NCI-H1092 (cell line): ENCODE measurements at places on chromosomes 1 and 21.

DNA sequence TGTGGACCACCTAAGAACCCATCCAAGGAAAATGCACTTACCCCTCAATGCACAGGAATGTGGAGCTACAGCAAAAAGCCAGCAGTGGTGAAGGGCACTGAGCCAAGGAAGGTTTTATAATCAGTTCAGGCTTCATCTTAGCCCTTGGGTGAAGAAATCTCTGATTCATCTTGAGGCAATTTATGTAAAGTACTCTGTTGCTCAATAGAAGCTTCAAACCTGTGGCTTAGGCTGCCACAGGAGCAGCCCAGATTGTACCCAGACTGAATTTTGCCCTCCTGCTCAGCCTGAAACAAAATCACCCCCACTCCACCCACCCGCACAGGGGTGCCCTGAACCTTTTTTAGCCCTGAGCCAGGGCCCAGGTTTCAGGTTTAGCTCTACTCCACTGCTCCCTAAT is at the start of gene S100A12:
S100A12 (minus strand) TSS at position 111 of the 400 bp plus-strand sequence. CDS start 1,029 bp downstream, outside the sequence.
- no peak for DNase-seq

GRCh38 chr21:43917515-43918384 is 52.7 kb downstream of the AGPAT3 start:
- no peak for DNase-seq

DNA sequence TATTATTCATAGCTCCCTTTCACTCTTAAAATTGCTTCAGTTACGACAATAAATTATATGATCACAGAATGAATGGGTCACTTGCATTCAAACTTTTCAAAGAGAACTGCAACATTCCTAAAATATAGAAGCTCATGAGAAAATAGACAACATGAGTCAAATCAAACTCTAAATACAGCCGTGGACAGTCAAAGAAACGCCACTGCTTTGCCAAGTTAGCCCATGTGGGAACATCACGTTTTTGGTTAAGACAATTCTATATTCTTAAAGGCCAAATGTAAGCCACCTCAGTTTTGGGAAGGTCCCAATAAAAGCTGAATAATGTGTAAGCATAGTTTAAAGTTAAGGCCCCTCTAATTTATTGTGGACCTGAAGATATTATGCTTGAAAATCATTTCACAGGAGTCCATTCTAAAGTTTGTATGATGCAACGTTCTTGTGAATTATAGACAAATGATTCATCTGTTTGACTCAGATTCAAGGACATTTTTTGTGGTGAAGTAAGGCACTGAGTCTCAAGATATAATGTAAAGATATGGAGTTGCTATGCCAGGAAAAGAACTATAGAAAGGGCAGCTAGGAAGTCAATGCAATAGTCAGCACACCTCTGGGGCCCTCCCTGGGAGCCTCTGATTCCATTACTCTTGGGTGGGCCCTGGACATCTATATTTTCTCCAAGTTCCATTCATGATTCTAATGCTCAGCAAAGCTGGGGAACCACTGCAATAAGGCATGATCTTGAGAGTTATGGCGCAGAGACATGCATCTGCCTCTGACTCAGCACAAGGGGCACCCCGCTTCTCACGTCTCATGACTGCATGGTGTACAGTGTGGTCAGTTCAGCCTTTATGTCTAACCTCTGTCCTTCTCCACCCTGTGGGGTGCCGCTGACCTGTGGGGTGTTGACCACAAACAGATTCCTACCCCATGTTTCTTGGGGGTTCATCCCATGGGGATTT is 33.9 kb downstream of the ETS2 start:
- DNase-seq, result no peak

DNA sequence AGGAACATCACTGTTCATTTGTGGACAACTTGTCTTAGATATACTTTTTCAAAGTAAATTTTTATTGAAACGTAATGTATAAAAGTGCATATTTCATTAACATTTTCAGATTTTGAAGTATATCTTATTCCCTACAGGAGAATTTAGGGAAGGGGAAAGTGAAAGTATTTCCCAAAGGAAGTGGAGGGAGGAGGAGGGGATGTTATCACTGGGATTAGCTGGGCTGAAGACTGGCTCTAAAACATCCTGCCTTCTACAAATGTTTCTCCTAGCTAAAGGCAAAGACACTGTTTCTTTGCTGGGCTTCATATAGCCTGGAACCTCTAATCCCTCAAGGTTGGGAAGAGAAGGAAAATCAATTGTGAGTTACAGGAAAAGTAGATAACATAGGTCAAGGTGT is 7.1 kb upstream of the ZNF697 start:
- DNase-seq, result no peak

DNA sequence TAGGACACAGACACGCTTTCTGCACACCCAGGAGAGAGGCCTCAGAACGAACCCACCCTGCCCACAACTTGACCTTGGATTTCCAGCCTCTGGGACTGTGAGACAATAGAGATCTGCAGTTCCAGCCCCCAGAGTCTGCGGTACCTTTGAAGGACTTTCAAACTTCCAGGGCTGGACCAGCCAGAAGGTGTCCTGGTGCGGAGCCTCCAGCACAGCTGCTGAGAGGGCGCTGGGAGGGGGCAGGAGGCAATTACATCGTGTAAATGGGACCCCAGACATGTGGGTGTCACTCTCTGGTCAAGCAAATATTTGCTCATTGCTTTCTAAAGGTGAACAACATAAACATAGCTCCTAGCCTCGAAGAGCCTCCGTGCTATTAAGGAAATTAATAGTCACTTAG is 58.7 kb upstream of the ACTRT2 start:
- DNase-seq, result no peak

DNA sequence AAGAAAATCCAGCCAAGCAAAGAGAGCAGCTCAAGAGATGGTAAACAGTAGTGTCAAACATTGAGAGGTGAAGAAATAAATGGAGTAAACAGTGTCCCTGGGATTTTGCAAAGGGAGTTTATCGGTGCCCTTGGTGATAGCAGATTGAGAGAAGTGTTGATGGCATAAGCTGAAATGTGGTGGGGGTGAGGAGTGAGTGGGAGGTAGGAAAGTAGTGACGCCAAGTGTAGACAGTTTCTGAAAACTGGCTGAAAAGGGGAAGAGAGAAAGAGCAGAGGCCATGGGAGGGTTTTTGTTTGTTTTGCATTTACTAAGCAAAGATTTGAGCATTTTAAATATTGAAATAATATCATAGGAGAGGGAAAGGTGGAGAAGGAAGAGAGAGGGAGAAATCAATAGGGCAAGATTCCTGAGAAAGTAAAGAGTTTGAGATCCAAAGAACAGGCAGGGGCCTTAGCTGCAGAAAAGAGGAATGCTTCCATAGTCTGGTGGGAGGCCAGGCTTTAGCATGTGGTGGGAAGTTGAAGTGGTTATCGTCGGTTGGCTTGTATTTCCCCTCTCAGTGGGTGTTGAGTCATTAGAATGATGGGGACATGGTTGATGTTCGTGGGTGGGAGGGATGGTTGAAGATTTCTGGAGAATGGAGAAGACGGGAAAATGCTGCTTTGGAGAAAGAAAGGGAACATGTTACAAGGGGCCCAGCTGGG is 26.8 kb upstream of the RASAL2 start:
- no peak for DNase-seq

DNA sequence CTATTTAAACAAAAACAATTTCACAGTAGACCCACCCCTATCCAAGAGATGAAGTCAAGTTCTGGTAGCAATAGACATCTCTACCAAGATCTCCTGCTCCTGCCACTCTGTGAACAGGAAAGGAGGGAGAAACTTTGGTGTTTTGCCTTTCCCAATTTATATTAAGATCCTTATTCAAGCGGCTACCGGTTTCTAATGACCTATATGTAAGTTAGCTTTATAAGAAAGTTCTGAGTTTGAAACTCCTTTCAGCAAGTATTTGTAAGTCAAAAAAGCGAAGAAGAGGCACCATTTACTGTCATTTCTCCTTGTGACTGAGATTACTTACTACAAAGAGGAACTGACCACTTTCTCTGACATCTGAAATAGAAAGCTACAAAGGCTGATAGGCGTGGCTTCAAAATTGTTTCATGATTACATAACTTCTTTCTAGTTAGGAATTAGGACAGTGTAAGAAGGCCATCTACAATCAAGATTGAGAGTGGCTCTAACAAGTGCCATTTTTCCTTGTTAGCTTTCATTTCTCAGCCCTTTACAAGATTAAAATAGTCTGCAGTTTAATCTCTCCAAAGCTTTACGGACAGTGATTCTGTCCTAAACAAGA is at the start of gene MNDA:
MNDA (plus strand) TSS at position 448 of the 604 bp plus-strand sequence. CDS start 10,803 bp downstream, outside the sequence.
- DNase-seq, result no peak

DNA sequence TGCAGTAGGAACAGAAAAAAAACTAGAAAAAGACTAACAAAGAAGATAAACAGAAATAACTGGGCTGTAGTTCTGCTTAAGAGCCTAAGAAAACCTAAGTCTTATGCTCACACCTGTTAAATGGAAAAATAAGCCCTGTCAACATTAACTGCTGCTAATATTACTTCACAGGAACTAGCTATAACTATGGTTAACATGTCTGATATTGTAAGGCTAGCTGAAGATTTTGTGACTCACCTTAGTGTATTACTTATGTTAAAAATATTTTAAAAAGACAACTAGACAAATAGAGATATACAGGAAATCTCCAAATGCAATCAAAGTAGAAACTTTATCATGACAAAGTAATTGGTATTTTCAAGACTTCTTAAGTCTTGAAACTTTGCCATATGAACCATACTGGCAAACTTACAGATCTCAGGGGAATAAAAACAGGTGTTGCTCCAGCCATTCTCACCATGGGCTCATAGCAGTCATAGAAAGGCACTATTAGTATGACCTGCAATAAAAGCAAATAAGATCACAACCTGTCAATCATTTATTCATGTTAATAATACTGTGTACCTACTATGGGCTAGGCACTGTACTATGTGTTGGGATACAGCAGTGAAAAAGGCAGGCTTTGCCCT is 30.7 kb downstream of the KYAT3 start:
- no peak for DNase-seq

DNA sequence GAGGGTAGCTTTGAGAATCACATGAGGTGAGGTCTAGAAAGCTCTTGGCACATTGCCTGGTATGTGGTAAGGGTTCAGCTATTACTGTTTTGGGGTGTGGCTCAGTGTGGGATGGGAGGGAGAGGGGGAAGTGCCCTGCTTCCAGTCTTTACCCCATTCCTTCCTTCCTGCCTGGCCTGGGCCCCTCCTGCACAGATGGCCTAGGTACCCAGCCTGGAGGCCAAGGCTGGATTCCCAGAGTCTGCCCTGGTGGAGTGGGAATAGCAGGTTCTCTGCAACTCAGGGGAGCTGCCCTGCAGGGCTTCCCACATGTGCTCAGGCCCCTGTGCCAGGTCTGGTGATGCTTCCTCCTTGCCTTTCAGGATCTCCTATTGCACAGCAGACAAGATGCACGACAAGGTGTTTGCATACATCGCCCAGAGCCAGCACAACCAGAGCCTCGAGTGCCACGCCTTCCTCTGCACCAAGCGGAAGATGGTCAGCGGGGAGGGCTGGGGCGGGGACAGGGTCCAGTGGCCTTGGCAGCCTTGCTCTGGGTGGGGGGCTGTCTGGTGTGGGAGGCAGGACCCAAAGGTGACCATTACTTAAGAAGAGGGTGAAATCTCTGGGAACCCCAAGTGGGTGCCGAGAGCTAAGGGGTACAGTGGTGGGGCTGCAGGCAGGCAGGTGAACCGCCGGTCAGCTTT is 13.5 kb downstream of the LDLRAP1 start:
- no peak for DNase-seq

- no peak for DNase-seq
These were observed 7.9 kb upstream of the EXOSC10 start for GRCh38 chr1:11107599-11107998.

- DNase-seq, result no peak
These were observed 460.5 kb downstream of the PTPRU start for GRCh38 chr1:29696656-29697390.

GRCh38 chr1:200923601-200924000 is 28.9 kb downstream of the INAVA start:
- DNase-seq, result no peak

DNA sequence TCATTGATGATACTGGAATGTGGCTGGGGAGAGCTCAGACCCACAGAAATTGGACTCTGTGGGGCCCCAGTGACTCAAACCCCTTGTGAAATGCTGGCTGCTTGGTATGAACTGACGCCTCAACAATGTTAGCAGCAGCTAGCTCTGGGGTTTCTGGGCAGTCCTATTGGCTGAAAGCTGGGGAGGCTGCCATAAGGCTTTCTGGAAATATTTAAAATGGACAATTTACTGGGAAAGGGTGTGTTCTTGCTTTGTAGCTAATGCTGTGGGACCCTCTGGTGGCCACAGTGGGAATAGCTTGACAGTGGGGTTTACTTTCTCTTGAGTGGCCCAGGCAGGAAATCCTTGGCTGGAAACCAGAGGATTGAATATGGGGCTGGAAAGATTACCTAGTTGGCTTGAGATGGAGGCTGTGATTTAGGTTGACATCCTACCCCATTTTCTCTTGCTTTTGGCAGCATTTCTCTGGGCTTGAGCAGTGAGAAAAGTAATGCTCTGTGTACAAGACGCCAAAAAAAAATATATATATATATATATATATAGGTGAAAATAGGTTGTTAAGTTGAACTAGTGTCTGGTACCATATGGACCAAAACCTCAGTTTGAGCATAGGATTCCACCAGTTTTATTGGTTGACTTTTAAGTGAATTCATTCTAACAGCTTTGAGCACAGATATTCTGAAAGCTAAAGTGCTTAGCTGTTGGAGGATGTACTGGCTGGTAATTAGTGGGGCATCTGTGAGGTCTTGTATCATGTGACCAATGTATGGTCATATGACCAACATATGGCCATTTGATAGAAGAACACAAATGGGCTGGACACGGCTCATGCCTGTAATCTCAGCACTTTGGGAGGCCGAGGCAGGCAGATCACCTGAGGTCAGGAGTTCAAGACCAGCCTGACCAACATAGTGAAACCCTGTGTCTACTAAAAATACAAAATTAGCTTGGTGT is 8.2 kb upstream of the S100A10 start:
- DNase-seq, result peak; percentile 62

GRCh38 chr1:165424454-165425216 is 20.3 kb downstream of the RXRG start:
- DNase-seq, result no peak

DNA sequence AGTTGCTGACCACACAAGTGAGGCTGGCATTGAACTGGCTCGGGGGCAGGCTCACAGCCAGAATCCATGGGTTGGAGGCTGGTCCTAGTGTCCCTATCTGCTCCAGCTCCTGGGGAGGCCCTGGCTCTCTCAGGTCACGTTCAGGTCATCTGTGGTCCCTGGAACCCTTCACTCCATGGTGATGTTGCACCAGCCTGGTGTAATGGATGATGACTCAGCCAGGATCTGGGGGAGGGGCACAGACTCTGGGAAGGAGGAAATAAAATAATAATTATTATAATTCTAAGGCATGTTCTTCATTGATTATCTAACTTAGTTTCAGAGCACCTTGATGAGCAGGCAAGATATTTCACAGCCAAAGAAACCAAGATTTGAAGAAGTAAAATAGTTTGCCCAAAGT is 26.6 kb upstream of the FCRL4 start:
- no peak for DNase-seq

GRCh38 chr21:29245104-29245643 is 53.5 kb upstream of the BACH1 start:
- no peak for DNase-seq

DNA sequence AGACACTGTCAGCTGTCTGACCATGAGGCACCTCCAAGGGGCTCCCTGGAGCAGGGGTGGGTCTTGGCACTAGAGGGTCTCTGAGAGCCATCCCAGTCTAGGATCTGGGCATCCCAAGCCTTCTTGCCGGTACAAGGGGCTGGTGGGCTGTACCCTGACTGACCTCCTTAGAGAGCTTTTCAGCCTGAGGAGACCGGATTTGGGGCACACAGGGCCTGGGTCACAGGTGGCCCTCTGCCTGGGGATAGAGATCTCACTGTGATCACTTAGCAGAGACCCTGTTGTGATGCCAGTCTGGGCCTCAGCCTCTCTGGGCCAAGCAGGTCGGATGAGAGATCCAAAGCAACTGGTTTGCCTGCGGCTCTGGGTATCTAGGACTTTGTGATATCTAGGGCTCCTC is 227.2 kb downstream of the TRABD2B start:
- DNase-seq, result no peak
